ENCODE measurements at places on chromosomes 6 and 20. TPM values are rescaled to one million over a fixed set of nuclear protein-coding genes. Genes with fewer than 3 reads are reported as not detected.

The CDH26 gene
- 0.40 TPM for total RNA-seq

The SCRT2 gene
- not detected for total RNA-seq

The TBCC gene
- 27.0 TPM for total RNA-seq

The MYBL2 gene
- 6.4 TPM for total RNA-seq

The LY6G5C gene
- total RNA-seq = 0.80 TPM

The SRSF12 gene
- 2.8 TPM for total RNA-seq

The PGC gene
- total RNA-seq = not detected

The SLC35A1 gene
- 15.0 TPM for total RNA-seq

The SLC17A9 gene
- total RNA-seq = 1.7 TPM

The SERPINB6 gene
- 55.3 TPM for total RNA-seq

The PKIB gene
- 1.6 TPM for total RNA-seq

The BMP2 gene
- total RNA-seq = 1.9 TPM

The GNMT gene
- total RNA-seq = 0.22 TPM

The HCK gene
- 4.9 TPM for total RNA-seq

The ATP5F1E gene
- 61.9 TPM for total RNA-seq

The DOK5 gene
- 15.9 TPM for total RNA-seq

The IRF4 gene
- total RNA-seq = 1.8 TPM

The RIPPLY2 gene
- total RNA-seq = not detected

The C6orf132 gene
- 0.53 TPM for total RNA-seq

The PROKR2 gene
- not detected for total RNA-seq

The GLO1 gene
- total RNA-seq = 124 TPM

The LY6G6F gene
- not detected for total RNA-seq

The RNF39 gene
- total RNA-seq = not detected

The OPRM1 gene
- total RNA-seq = not detected

The PIM1 gene
- 8.7 TPM for total RNA-seq

The SLC17A3 gene
- total RNA-seq = not detected

The HLA-G gene
- not detected for total RNA-seq

The PEX7 gene
- total RNA-seq = 9.4 TPM

The AGPAT4 gene
- 7.0 TPM for total RNA-seq

The DDO gene
- total RNA-seq = 0.49 TPM

The GATA5 gene
- not detected for total RNA-seq

The COL11A2 gene
- 172 TPM for total RNA-seq

The C6orf163 gene
- 3.8 TPM for total RNA-seq

The TRDN gene
- 204 TPM for total RNA-seq

The GHRH gene
- not detected for total RNA-seq

The DLL1 gene
- total RNA-seq = 12.8 TPM

The ETV7 gene
- total RNA-seq = 0.04 TPM

The SLC35D3 gene
- total RNA-seq = not detected

Measured in muscle of leg (tissue), 16 donors.